ENCODE measurements at places on chromosomes 3 and 15. TPM values are rescaled to one million over a fixed set of nuclear protein-coding genes. Genes with fewer than 3 reads are reported as not detected.

The TMC3 gene
- not detected for total RNA-seq

The TSC22D2 gene
- total RNA-seq, result 20.9 TPM

The FETUB gene
- not detected for total RNA-seq

The ANO10 gene
- total RNA-seq, result 10.7 TPM

The ISL2 gene
- total RNA-seq, result 0.83 TPM

The CGNL1 gene
- not detected for total RNA-seq

The GHRL gene
- 1.3 TPM for total RNA-seq

The CCDC71 gene
- 16.8 TPM for total RNA-seq

The DISP2 gene
- 0.19 TPM for total RNA-seq

The WDR93 gene
- 0.19 TPM for total RNA-seq

The MITF gene
- 0.46 TPM for total RNA-seq

The ZMYND10 gene
- total RNA-seq, result 1.2 TPM

The ZBBX gene
- not detected for total RNA-seq

The GOLGA6L4 gene
- total RNA-seq, result 2.6 TPM

The RTP1 gene
- not detected for total RNA-seq

The MANF gene
- 112 TPM for total RNA-seq

The TM4SF4 gene
- not detected for total RNA-seq

The PPP2R3A gene
- total RNA-seq, result 0.53 TPM

The EPHB1 gene
- 0.43 TPM for total RNA-seq

The ETV5 gene
- total RNA-seq, result 3.4 TPM

The CLDN16 gene
- total RNA-seq, result 0.29 TPM

The MORC1 gene
- total RNA-seq, result not detected

The EBLN2 gene
- 7.4 TPM for total RNA-seq

The IL17RD gene
- 0.09 TPM for total RNA-seq

The EXD1 gene
- not detected for total RNA-seq

The RTF1 gene
- 33.5 TPM for total RNA-seq

The CCDC80 gene
- total RNA-seq, result not detected

The SCAMP5 gene
- 0.31 TPM for total RNA-seq

The RETNLB gene
- not detected for total RNA-seq

The TF gene
- total RNA-seq, result 1.9 TPM

The MKRN2 gene
- 31.2 TPM for total RNA-seq

The EFL1 gene
- total RNA-seq, result 26.9 TPM
